ENCODE measurements at places on chromosomes 16 and 17. TPM values are rescaled to one million over a fixed set of nuclear protein-coding genes. Genes with fewer than 3 reads are reported as not detected.

DNA sequence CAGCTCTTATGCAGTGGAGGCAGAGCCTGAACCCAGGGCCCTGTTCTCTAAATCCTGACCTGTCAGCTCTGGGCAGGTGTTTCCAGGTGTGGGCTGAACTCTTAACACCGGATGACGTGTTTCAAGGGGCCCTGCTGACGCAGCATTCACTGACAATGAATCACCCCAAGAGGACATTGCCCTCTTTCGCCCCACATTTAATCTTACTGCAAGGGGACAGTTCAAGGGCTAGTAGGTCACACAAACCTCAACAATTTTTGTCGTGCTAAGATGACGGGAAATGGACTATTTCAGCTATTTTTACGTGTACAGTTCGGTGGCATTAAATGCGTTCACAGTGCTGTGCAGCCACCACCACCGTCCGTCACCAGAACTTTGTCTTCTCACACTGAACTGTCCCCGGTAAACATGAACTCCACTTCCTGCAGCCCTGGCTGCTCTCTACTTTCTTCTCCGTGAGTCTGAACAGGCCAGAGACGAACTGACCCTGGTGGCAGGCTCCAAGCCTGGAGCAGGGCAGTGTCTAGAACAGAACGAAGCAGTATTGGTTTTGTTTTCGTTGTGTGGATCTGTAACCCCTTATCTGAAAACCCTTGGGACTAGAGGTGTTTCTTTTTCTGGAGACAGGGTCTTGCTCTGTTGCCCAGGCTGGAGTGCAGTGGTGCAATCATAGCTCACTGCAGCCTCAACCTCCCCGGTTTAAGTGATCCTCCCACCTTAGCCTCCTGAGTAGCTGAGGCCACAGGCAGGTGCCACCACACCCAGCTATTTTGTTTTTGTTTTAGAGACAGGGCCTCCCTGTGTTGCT is 88.4 kb upstream of the CIBAR2 start:
- DNase-seq = no peak

- DNase-seq = no peak
Measured at GRCh38 chr17:42743595-42744282, 1.1 kb downstream of the EZH1 start.

- DNase-seq = no peak
Measured at GRCh38 chr17:44768505-44769142, 9.8 kb downstream of the ADAM11 start.

GRCh38 chr16:87074641-87075318 is 242.4 kb downstream of the C16orf95 start:
- DNase-seq = no peak

- no peak for DNase-seq
Measured at GRCh38 chr16:30766933-30767284, 4.8 kb downstream of the RNF40 start.

GRCh38 chr16:25052151-25052511 is 37.0 kb upstream of the ARHGAP17 start:
- no peak for DNase-seq

- DNase-seq = no peak
Measured at GRCh38 chr17:59427425-59427921, 96.0 kb downstream of the YPEL2 start.

GRCh38 chr16:17776465-17776864 is 305.7 kb upstream of the XYLT1 start:
- DNase-seq = no peak

DNA sequence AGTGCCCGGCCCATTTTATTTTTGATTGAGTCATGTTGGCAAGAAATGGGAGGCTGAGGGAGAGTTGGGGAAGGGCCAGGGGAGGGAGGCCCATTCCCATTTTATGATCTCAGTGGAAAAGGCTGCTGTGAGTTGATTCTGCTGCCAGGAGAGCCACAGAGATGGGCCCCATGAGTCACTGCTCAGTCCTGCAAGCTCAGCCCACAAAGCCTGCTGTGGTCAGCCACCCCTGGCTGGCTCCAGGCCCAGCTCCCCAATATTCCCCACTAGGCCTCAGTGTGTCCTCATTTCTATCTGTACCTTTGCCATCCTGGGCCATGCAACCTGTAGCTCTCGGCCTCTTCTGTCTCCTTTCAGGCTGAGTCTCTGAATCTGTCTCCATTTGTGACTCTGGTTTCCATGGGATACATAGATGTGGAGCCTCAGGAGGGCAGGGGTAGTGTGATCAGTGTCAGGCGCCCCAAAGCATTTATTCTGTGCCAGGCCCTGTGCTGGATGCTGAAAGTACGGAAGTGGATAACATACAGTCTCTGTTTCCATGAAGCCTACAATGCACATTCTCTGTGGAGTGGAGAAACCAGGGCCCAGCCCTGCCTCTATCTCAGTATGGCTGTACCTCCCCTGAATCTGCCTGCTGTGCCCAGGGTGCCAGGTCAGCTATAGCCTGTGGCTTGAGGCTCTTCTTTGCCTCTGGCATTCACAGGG is 1.9 kb upstream of the PLEKHG4 start:
- DNase-seq = no peak

DNA sequence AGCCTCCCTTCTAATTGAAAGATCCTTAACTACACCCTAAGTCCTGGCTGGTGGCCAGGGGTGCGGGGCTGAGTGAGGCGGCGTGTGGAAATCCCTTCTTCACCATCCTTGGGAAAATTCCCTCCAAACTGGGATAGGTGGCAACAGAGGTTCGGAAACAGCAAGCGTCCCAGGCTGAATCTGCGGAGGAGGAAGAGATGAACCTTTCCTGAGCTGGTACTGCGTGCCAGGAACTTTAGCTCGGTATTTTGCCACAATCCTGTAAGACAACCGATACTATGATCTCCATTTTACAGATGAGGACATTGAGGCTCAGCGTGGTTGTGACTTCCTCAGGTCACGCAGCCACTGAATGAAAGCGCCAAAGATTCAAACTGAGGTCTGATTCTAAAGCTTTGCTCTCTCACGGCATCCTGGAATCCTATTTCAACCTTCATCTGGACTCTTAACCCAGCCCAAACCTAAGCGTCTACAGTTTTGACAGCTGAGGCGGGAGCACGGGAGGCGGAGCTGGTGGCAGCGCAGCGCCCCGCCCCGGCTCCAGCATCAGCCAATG is 583 bp upstream of the CYLD start:
- DNase-seq = peak; percentile 38

DNA sequence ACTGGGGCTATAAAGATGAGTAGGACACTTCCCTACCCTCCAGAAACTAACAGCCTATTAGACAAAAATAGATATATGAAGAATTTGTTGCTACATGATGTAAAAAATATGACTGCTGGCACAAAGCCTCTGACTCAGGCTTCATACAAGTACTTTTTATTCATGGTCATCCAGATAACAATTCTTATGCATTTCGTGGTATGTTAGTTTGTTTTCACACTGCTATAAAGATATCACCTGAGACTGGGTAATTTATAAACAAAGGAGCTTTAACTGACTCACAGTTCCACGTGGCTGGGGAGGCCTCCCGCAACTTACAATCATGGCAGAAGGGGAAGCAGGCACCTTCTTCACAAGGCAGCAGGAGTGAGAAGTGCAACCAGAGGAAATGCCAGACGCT is 112.5 kb upstream of the HLF start:
- no peak for DNase-seq

- no peak for DNase-seq
Measured at GRCh38 chr16:84288902-84289301, 5.8 kb upstream of the WFDC1 start.

- DNase-seq = no peak
Measured at GRCh38 chr17:62692721-62693431, 65.4 kb downstream of the MRC2 start.

GRCh38 chr17:179066-179432 is 2.4 kb downstream of the DOC2B start:
- no peak for DNase-seq

GRCh38 chr16:74070237-74070636 is 226.4 kb upstream of the PSMD7 start:
- no peak for DNase-seq

DNA sequence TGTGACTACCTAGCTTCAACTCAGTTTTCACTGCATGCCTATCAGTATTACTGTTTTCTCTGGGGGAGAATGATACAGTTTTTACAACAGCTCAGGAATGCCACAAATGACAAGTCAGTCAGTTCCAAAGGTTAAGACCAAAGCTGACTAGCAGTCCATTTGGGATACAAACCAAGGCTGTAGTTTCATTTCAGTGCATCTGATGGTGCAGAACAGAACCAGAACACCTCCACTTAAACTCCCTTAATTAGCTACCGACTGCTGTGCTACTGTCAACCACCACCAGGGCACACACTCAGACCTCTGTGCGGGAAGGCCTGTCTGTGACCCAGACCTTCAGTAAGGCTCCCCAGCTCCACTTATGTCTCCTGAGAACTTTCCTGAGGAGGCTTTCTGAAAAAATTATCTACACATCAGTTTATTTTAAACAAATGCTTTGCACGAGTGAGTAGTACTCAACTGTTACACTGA is 20.4 kb downstream of the NFE2L1 start:
- no peak for DNase-seq

- DNase-seq = no peak
Measured at GRCh38 chr17:44900894-44901293, 1.6 kb upstream of the EFTUD2 start.

Gene HLF
- 3.7 TPM for polyA plus RNA-seq

Gene CNP
- polyA plus RNA-seq = 23.6 TPM

Gene IRX3
- not detected for polyA plus RNA-seq

Gene USP6
- polyA plus RNA-seq = 0.02 TPM

Gene MT4
- not detected for polyA plus RNA-seq

Gene RASL10B
- polyA plus RNA-seq = not detected

Gene NKD1
- not detected for polyA plus RNA-seq

Gene RAD51D
- polyA plus RNA-seq = 12.0 TPM

Gene ACSM2A
- polyA plus RNA-seq = not detected

Gene SDR42E2
- polyA plus RNA-seq = 0.88 TPM

Data from CD4-positive, alpha-beta memory T cell (primary cell).